ENCODE measurements at places on chromosomes 2 and 18.

GRCh38 chr2:128408349-128409305 lies 90.0 kb upstream of the HS6ST1 start:
- DNase-seq, result no peak

DNA sequence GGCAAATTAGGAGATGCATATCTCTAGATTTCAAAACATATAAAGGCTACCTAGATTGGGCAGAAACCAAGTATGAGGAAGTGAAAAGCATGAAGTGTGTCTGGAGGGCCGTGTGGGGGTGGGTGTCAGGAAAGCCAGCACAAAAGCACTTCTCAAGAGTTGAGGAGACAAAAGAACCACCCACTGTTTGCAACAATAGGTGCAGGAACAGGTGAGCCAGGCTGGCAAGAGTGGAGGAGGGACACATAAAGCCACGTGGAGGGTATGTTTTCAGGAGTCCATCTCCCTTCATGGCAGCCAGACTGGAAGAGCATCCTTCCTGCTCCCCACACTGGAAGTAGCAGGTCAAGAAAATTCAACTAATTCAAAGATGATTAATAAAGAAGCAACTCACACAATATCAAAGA lies 96.4 kb downstream of the CERS6 start:
- no peak for DNase-seq

GRCh38 chr2:45585267-45585861 lies 25.7 kb downstream of the SRBD1 start:
- DNase-seq, result no peak

GRCh38 chr2:208266553-208266893 lies 468 bp downstream of the PIKFYVE start:
- DNase-seq, result no peak

GRCh38 chr2:44055664-44056063 lies 59.9 kb upstream of the LRPPRC start:
- no peak for DNase-seq

- no peak for DNase-seq
Measured at GRCh38 chr2:54164106-54164505, 48.7 kb downstream of the ACYP2 start.

DNA sequence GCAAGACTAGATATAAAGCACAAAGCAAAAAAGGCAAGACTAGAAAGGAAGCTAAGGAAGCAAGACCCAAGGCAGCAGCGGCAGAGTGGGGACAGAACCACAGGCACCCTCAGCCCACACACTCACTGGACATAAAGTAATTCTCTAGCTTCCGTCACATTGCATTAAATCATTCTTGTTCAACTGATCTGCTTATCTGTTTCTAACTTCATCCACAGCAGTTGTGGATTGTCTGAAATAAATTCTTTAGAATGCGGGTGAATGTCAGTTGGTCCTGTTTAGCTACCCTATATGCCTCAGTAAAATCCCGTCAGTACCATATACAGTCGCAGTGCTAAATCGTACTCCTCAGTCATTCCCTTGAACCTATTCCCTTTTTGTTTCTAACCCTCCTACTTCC lies 183.2 kb upstream of the SLC39A10 start:
- no peak for DNase-seq

DNA sequence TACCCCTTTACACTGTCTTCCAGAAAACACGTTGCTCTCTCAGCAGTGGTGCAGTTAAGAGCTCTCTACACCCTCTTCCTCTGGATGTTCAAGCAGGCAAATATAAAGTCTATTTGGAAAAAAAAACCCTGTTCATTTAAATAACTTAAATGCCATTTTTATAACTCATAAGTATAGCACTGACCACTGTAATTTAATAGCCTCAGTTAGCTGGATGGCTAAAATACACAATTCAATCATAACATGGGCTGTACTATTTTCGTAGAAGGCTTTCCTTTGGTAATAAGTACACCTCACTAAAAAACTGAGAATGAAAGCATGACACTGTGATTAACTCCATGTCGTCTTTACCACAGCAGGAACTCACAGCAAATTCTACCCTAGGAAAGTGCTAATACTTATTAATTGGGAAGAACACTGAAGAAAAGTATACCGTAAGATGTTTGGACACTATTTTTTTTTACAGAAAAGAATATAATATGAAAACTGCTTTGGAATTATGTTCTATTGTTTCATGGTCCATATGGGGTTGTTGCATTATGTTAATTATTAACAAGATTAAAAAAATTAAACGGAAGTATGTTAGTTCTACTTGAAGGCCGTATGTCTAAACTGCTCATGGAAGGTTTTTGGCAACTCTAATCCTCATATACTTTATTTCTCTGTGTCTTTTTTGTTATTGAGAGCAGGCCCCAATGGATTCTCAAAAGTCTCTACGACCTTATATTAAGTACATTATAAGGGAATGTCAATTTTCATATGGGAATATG lies 269.1 kb downstream of the ZNF385B start:
- no peak for DNase-seq

- DNase-seq, result no peak
Measured at GRCh38 chr18:63237881-63238692, 81.5 kb downstream of the BCL2 start.

GRCh38 chr2:215601990-215602721 lies 166.3 kb upstream of the FN1 start:
- no peak for DNase-seq

DNA sequence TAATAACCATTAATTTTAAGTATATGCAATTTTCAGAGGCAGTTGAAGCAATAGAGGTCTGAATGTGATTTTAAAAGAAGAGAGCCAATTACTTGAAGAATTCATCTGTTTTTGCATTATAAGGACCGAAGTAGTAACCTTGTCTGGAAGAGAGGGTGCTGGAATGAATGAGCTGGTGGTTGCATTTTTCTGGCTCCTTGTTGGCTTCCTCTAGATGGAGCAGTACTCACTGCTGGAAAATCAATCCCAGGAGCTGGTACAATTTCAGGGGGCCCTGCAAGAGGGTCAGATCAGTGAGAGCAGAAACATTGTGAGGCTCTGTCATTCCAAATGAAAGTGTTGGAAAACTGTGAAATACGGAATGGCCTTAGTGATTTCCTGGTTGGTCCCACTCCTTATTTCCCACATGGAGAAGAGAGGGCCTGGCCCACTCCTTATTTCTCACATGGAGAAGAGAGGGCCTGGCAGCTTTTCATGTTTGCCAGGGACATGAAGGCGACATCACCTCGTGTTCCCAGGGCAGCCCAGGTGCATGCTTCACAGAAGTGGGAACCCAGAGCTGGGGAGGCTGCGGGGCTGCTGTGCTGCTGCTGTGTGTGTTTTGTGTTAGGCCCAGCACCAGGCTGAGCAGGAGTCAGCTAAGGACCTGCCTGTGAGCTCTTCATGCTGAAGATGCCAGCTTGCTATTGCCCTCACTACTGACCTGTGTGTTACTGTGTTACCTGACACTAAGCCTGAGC lies 197.4 kb downstream of the SNTG2 start:
- DNase-seq, result no peak

Measured in stimulated activated CD4-positive, alpha-beta T cell treated with anti-CD3 and anti-CD28 coated beads, Interleukin-2, amount 100 ng/mL, for 48 hours (primary cell).